ENCODE measurements at places on chromosomes 7 and 10.

DNA sequence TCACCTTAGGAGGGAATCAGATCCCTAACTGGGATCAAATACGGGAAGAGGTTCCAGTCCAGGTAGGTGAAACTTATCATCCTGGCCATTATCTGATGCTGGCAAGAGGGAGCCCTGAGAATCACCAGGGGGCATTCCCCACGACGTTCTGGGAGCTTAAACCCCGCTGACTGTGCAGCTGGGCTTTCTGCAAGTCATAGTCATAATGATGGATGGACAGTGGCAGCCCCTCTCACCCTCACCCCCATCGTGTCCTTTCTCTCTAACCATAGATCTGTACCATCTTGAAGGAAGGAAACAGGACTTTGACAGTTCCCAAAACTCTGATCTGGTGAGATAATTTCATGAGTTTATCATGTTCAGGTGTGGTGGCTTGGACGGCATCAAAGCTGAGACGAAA lies 50.2 kb downstream of the GATA3 start:
- no peak for DNase-seq
- peaks cover 9% of the 10 kb centered on the region for H3K4me1 ChIP-seq
- H3K27ac ChIP-seq: no peak overlapping the region

- H3K27me3 ChIP-seq: no peaks in the 10 kb centered on the region
- H3K36me3 ChIP-seq: peaks cover 83% of the 10 kb centered on the region
- DNase-seq: peak; percentile 36
- H3K4me1 ChIP-seq: no peaks in the 10 kb centered on the region
- H3K4me3 ChIP-seq: no peak overlapping the region
Observed at GRCh38 chr10:26725837-26726727, 28.6 kb downstream of the PDSS1 start.

DNA sequence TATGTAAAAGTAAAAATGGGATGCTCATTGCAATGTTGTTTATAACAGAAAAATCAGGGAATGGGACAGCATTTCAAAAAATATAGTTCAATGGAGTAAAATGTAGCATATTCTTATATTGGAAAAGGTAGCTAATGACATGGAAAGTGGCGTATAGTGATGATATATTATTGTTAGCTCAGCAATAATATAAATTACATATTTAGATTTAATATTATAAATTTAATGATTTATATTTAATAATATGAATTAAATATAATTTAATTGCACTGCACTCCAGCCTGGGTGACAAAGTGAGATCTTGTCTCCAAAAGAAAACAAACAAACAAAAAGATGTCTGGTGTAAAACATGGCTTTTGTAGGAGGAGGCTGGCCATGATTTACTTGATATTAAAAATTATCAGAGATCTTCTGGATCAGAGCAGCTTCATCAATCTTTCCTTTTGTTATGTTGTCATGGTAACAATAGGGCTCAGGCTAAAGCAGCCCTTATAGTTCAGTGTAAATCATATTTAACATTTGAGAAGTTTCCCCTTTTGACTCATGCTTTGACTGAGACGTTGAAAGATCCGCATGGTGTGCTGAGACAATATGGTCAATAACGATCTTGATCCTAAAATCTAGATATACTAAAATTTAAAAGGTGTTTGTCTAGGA lies 23.2 kb downstream of the OR6B1 start:
- H3K4me1 ChIP-seq: no peaks in the 10 kb centered on the region
- DNase-seq: no peak
- no peaks in the 10 kb centered on the region for H3K36me3 ChIP-seq
- H3K4me3 ChIP-seq: no peak overlapping the region
- no peaks in the 10 kb centered on the region for H3K27me3 ChIP-seq

DNA sequence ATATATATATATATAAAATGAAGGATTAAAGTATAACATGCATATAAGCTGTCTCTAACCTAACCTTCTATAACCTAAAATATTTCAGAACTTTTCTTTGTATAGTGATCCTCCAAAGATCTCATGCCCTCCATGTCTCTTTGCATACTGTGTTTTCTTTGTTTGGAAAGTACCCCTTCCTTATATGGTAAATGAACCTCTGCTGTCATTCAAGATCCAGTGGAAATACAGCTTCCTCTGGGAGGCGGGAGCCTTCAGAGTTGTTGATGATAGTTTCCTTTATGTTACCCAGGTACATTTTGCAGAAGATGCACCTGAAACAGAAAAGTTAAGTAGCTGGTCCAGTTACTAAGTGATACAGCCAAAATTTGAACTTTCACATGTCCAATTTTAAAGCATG lies 233.3 kb upstream of the FOXP2 start:
- no peak overlapping the region for H3K27ac ChIP-seq
- H3K4me1 ChIP-seq: peaks cover 31% of the 10 kb centered on the region
- DNase-seq: no peak
- H3K27me3 ChIP-seq: no peaks in the 10 kb centered on the region

DNA sequence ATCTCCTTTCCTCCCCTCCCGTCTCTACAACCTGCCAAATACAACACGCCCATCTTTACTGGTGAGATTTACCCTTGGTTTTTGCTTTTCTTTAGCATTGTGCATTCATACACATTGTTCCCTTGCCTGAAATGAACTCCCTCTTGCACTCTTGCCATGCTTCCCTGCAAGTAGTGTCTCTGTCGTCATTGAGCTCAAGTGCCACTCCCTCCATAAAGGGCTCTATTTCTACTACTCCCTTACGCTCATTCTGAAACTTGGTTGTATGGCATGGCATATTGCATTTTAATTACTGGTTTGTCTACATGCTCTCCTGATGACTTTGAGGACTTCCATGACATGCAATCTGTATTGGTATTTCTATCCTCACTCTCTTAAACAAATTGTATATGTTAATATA lies 242.7 kb downstream of the THSD7A start:
- no peaks in the 10 kb centered on the region for H3K4me1 ChIP-seq
- DNase-seq: no peak
- no peak overlapping the region for H3K4me3 ChIP-seq
- no peaks in the 10 kb centered on the region for H3K27me3 ChIP-seq

DNA sequence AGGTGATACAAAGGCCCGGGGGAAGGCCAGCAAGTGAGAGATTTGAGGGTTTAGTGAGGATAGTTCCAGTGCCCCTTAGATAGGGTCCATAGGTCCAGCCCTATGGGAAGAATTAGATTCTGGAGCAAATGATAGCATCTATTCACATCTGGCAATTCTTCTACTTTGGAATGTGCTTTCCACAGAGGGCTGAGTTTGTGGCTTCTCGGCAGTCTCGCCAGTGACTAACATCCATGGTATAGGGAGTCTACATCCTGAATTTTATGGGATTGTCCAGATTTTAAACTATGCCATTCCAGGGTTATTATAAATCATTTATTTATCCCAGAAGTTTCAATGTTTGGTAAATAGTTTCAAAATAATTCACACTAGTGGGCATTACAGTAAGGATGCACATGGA lies 207.3 kb upstream of the ADO start:
- H3K27ac ChIP-seq: no peak overlapping the region
- H3K27me3 ChIP-seq: no peaks in the 10 kb centered on the region
- H3K4me1 ChIP-seq: no peaks in the 10 kb centered on the region
- H3K36me3 ChIP-seq: no peaks in the 10 kb centered on the region

DNA sequence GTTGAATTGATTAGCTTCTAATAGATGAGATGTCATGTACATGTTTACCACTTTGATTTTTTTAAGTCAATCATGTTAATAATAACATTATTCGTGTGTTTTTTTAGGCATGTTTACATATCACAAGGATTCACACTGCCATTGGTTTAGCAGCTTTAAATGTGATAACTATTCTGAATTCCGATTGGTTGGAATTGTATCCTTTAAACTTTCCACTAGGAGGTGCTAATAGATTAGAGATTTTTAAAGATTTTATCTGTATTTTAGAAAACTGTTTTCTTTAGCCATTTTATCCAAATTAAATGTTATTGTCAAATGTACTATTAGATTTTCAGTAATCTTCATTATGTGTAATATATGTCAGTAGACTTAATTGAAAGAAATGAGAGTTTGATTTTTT lies 83.2 kb downstream of the HECTD2 start:
- no peak for DNase-seq
- H3K4me1 ChIP-seq: no peaks in the 10 kb centered on the region
- no peaks in the 10 kb centered on the region for H3K27me3 ChIP-seq
- H3K36me3 ChIP-seq: peaks cover 28% of the 10 kb centered on the region
- no peak overlapping the region for H3K27ac ChIP-seq

GRCh38 chr7:73773700-73774517 lies 3.8 kb upstream of the CLDN3 start:
- no peaks in the 10 kb centered on the region for H3K36me3 ChIP-seq
- no peak overlapping the region for H3K27ac ChIP-seq
- H3K27me3 ChIP-seq: no peaks in the 10 kb centered on the region

- no peaks in the 10 kb centered on the region for H3K27me3 ChIP-seq
- peak within 1 kb of the TSS; percentile 73 for H3K27ac ChIP-seq
- no peaks in the 10 kb centered on the region for H3K36me3 ChIP-seq
- DNase-seq: peak; percentile 44
Observed at GRCh38 chr7:101362334-101363195, at the start of gene COL26A1. Gene COL26A1 (plus strand): TSS chr7:101362875. CDS start chr7:101363033, 158 bp downstream.

GRCh38 chr7:55326081-55326835 lies 38.9 kb upstream of the LANCL2 start:
- H3K27ac ChIP-seq: no peak overlapping the region
- DNase-seq: no peak
- H3K4me3 ChIP-seq: no peak overlapping the region
- H3K27me3 ChIP-seq: peaks cover 8% of the 10 kb centered on the region

DNA sequence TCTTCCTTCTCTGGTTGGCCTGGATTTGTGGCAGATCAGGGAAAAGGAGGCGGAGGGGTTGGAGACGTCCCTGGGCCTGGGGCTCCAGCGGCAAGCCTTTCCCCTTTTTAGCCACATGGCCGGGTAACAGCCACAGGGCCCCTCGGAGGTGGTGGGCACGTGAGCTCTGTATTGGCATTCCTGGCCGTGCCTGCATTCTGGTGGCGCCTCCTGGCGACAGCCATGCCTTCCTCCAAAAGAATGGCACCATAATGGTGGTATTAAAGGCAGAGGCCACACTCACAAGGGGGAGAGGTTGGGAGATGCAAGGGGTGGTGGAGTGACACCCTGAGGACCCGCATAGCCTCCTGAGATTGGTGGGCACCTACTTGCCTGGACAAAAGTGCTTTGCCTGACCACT lies 3.0 kb upstream of the AQP1 start:
- H3K4me3 ChIP-seq: no peak overlapping the region
- DNase-seq: no peak
- peaks cover 22% of the 10 kb centered on the region for H3K27me3 ChIP-seq
- no peak overlapping the region for H3K27ac ChIP-seq

GRCh38 chr10:98135222-98135899 lies 904 bp downstream of the R3HCC1L start:
- H3K4me1 ChIP-seq: peaks cover 3% of the 10 kb centered on the region
- H3K27me3 ChIP-seq: no peaks in the 10 kb centered on the region
- DNase-seq: no peak
- H3K36me3 ChIP-seq: no peaks in the 10 kb centered on the region

- H3K36me3 ChIP-seq: no peaks in the 10 kb centered on the region
- no peak overlapping the region for H3K4me3 ChIP-seq
- H3K27ac ChIP-seq: no peak overlapping the region
Observed at GRCh38 chr10:75465450-75465827, 34.0 kb downstream of the LRMDA start.

DNA sequence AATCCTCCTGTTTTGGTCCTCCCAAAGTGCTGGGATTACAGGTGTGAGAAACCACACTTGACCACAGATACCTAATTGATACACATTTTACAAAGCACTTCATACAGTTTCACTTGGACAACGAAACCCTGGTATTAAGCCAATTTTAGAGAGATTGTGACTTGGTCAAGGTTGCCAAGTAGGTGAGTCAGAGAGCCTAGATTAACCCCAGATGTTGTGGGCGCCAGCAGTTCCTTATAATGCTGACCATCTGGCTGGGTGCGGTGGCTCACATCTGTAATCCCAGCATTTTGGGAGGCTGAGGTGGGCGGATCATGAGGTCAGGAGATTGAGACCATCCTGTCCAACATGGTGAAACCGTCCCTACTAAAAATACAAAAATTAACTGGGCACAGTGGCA lies 4.9 kb upstream of the PHKG1 start:
- no peak for DNase-seq
- H3K27me3 ChIP-seq: no peaks in the 10 kb centered on the region
- H3K27ac ChIP-seq: no peak overlapping the region

- no peak for DNase-seq
- no peak overlapping the region for H3K27ac ChIP-seq
- peaks cover 72% of the 10 kb centered on the region for H3K36me3 ChIP-seq
- H3K4me1 ChIP-seq: no peaks in the 10 kb centered on the region
- no peak overlapping the region for H3K4me3 ChIP-seq
Observed at GRCh38 chr10:124041675-124042445, 51.5 kb downstream of the CHST15 start.

GRCh38 chr7:22208799-22209198 lies 148.2 kb downstream of the RAPGEF5 start:
- H3K4me3 ChIP-seq: no peak overlapping the region
- H3K27me3 ChIP-seq: no peaks in the 10 kb centered on the region
- no peaks in the 10 kb centered on the region for H3K36me3 ChIP-seq
- H3K4me1 ChIP-seq: peaks cover 4% of the 10 kb centered on the region

GRCh38 chr7:105268511-105269392 lies 120.0 kb downstream of the SRPK2 start:
- no peaks in the 10 kb centered on the region for H3K36me3 ChIP-seq
- DNase-seq: no peak
- H3K27me3 ChIP-seq: no peaks in the 10 kb centered on the region
- peak overlapping the region; percentile 37 for H3K27ac ChIP-seq
- peak overlapping the region; percentile 55 for H3K4me3 ChIP-seq

- no peaks in the 10 kb centered on the region for H3K36me3 ChIP-seq
- no peak overlapping the region for H3K27ac ChIP-seq
- H3K4me1 ChIP-seq: no peaks in the 10 kb centered on the region
Observed at GRCh38 chr10:48231699-48232315, 42.7 kb downstream of the FRMPD2 start.

- H3K36me3 ChIP-seq: no peaks in the 10 kb centered on the region
- no peak overlapping the region for H3K4me3 ChIP-seq
- H3K27ac ChIP-seq: peak overlapping the region; percentile 53
- DNase-seq: no peak
Observed at GRCh38 chr7:22433710-22434460, 66.1 kb downstream of the STEAP1B start.

GRCh38 chr7:128833148-128833945 lies 3.1 kb downstream of the FLNC start:
- H3K36me3 ChIP-seq: peaks cover 30% of the 10 kb centered on the region
- no peak for DNase-seq
- H3K27ac ChIP-seq: peak overlapping the region; percentile 90
- H3K27me3 ChIP-seq: no peaks in the 10 kb centered on the region
- H3K4me3 ChIP-seq: peak overlapping the region; percentile 46

GRCh38 chr10:112811741-112812551 lies 138.1 kb upstream of the TCF7L2 start:
- peak overlapping the region; percentile 21 for H3K27ac ChIP-seq
- DNase-seq: no peak
- no peaks in the 10 kb centered on the region for H3K27me3 ChIP-seq
- no peaks in the 10 kb centered on the region for H3K36me3 ChIP-seq
- H3K4me3 ChIP-seq: no peak overlapping the region
- peaks cover 28% of the 10 kb centered on the region for H3K4me1 ChIP-seq

DNA sequence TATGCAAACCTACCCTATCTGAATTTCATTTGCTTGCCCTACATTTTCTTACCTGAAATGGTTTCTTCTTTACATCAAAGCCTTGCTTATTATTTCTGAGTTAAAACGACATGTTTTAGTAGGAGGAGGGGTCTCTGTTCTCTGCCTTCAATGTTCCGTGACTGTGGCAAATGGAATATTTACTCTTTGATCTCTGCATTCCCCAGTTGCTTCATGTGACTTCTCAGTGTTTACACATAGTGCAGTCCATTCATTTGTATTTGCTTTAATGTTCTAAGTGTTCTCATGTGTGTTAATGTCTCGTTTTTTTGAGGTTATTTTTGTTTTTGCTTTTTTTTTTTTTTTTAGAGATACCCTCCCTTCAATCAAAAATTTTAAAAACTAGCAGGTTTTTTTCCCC lies 75.8 kb downstream of the GNAI1 start:
- H3K36me3 ChIP-seq: peaks cover 4% of the 10 kb centered on the region
- no peak overlapping the region for H3K27ac ChIP-seq
- H3K4me1 ChIP-seq: no peaks in the 10 kb centered on the region
- H3K4me3 ChIP-seq: no peak overlapping the region
- DNase-seq: no peak

All from neuronal stem cell (in vitro differentiated cells).